CD4-positive, alpha-beta T cell treated with Interleukin-15 for 4 hours (primary cell): ENCODE measurements at places on chromosomes 4 and X.

- DNase-seq: no peak
These were observed at the start of gene PDGFRA for GRCh38 chr4:54228961-54229501. PDGFRA (plus strand) TSS chr4:54229293; CDS start chr4:54258769, 29,476 bp downstream.

- DNase-seq: no peak
These were observed 8.5 kb downstream of the NAT8L start for GRCh38 chr4:2067446-2068197.

DNA sequence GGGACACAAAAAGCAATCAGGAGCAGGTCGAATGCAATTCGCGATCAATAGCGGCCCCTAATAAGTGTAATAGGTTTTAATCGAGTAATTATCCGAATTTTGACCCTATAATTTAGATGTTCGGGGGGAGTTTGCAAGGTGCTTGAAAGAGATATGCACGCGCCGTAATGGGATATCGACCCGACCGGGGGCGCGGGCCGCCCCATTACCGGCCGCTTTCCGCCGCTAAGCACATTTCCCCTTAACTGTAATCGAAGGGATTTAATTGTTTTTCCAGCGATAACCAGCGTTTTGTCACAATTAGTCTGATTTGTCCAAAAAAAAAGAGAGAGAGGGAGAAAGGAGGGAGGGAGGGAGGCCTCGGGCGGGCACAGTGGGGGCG, 997 bp downstream of the NKX1-1 start:
- DNase-seq: no peak

GRCh38 chrX:106170318-106170717, 2.2 kb downstream of the PWWP3B start:
- no peak for DNase-seq

- DNase-seq: no peak
These were observed 22.3 kb downstream of the ASMTL start for GRCh38 chrX:1430451-1430850.

GRCh38 chrX:77743720-77744119, 42.3 kb downstream of the ATRX start:
- DNase-seq: no peak

- DNase-seq: no peak
These were observed 44.2 kb downstream of the ZNF185 start for GRCh38 chrX:152942077-152942442.

DNA sequence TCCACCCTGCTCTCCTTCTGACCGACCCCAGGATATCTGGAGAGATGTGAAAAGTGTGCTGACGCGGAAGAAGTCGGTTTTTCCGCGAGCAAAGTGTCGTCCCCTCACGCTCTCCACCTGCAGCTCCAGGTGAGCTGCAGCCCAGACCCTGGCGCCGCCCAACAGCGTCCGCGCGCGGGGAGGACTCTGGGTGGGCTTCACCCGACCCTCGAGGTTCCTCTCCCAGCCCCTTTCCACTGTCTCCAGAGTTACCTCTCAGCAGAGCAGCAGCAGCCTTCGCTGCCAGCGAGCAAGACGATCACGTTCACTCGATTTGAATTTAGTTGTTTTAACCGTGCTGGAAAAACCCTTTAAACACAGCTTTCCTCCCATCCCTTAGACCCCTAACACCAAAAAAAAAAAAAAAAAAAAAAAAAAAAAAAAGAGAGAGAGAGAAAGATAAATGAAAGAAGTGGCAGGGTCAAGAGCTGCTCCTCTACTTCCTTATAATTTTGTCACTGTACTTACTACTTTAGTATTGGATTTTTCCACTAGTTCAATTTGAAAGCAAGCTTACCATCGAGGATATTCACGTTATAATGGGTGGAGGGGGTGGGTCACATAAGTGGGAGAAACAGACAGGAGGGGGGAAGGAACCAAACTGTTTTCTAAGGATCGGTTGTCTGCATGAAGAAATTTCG, 758 bp upstream of the NR3C2 start:
- DNase-seq: no peak

DNA sequence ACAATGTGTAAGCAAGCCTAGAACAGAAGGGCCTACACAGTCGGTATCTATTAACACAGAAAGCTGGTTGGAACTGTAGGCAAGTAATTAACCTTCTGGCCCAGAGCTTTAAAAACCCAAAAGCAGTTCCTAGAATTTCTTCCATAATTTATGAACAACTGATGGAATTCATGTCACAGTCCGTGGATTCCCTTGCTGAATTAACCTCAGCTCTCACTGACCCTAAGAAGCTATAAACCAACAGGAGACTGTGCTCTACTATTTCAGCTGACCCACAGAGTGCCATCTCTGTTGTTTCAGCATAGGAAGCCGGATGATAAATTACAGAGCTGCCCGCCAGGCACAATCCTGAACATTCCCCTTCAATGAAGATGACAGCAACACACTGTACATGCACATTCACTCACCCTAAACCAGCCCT, 157.3 kb downstream of the PRDM5 start:
- no peak for DNase-seq

- DNase-seq: no peak
These were observed 135.0 kb downstream of the IDS start for GRCh38 chrX:149370097-149370496.

DNA sequence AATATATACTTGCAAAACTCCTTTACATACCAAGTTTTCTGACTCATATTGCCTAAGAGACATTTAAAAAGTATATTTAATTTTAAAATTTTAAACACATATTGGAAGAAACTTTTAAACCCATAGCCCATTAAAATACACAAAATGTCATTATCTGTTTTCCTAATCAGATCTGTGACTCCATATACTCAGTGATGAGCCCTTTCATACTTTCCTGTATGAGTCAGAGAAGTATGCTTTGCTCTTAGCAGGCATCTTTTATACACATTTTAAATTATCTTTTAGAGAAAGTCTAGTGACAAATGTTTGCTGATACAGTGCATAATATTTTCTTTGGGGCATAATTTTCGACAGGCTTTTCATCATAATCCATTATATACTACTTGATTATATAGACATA, 26.4 kb downstream of the SPIN3 start:
- no peak for DNase-seq

GRCh38 chr4:24007860-24008261, 118.0 kb upstream of the PPARGC1A start:
- no peak for DNase-seq

DNA sequence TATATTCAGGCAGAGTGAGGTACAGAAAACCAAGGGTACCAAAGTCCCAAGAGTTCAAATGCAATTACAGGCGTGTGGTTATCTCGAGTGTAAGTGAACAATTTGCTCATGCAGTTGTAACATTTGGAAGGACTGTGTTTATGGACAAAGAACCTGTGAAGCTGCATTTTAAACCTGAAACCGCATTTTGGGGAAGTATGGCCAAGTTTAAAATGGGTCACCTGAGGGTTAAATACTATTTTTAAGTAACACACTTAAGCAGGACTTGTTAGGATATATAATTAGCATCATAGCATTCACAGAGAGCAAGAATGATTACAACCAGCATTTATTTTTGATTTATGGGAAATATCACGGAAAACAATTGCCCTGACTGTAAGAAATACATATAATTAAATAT, 79.1 kb upstream of the LCORL start:
- no peak for DNase-seq

DNA sequence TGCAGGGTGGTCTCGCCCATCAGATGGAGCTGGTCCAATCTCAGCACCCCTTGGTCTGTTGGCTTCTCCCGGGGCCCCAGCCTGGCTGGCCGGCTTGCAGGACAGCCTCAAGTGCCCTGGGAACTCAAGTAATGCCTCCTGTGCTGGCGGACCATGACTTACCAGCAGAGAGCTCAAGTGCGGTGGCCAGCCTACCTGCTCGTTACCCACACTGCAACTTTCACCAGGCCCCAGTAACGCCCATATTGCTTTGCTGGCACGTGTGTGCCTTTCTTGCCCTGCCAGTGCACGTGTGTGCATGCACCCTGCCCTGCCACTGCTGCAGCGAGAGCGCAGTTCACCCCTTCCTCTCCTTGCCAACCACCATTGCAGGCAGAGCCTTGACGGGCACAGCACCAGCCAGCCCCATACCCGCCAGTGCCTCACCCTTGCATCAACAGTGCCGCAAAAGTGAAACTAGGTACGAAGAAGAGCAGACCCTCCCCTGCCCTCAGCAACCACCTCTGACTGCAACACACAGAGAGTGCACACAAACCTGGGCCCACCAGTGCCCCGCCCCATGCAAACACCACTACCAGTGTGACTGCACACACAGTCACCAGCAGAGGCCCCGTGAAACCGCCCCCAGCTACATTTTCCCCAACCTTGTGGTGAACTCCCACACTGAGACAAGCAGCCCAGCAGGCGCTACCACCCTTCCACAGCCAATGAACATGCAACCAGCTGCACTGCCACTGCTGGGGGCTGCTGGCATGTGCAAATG, 88.9 kb upstream of the POU3F4 start:
- DNase-seq: no peak

GRCh38 chrX:11757397-11757718, 679 bp upstream of the MSL3 start:
- no peak for DNase-seq

GRCh38 chr4:52051615-52052474, 741 bp downstream of the SPATA18 start:
- DNase-seq: no peak

- DNase-seq: no peak
These were observed 87.4 kb upstream of the CT45A1 start for GRCh38 chrX:135625995-135626394.

- DNase-seq: no peak
These were observed 18.4 kb downstream of the WDFY3 start for GRCh38 chr4:84948056-84948455.

- DNase-seq: peak; percentile 30
These were observed 57.5 kb downstream of the GPR82 start for GRCh38 chrX:41781500-41781899.

DNA sequence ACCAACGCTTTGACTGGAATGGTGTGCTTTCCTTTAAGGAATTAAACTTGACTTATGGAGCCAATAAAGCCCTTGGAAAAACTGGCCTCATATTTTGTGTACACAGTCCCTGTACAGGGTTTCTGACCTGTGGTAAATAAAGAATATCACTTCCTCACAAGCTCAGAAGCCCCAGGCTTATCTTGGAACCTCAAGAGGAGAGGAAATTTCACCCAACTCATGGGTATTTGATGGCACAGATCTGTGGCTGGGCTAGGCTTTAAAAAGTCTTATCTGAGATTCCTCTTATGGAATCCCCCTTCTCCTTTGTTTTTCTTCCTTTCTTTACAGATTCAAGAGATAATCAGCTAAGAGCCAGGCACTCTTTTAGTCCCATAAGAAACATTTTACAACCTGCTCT, 89.3 kb upstream of the USP38 start:
- DNase-seq: no peak

GRCh38 chrX:9644335-9644734, 121.3 kb downstream of the GPR143 start:
- DNase-seq: peak; percentile 7

DNA sequence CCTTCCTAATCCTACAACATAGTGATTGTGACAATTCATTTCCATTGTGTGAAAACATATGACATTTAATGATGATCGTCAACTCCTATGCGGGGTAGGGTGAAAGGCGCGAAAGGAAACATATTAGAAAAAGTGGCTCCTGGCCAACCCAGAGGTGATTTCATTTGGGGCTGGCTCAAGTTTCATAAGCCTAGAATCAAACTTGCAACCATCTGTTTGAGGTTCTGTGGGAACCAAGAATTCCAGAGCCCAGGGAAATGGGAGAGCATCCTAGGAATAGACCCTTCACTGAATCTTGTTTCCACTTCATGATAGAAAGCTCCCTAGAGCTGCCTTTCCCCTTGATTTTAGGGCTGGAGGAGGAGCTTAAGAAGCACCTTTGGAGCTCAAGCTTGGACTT, 101.3 kb upstream of the EGFL6 start:
- no peak for DNase-seq

GRCh38 chr4:592825-593520, 16.9 kb upstream of the TMEM271 start:
- no peak for DNase-seq

GRCh38 chr4:32560306-32560705, 1840.1 kb downstream of the PCDH7 start:
- DNase-seq: no peak

- DNase-seq: no peak
These were observed 27.0 kb downstream of the SH2D1A start for GRCh38 chrX:124373348-124373747.

GRCh38 chr4:100206850-100207249, 16.6 kb upstream of the DDIT4L start:
- no peak for DNase-seq

- DNase-seq: peak; percentile 29
These were observed 593 bp upstream of the JAKMIP1 start for GRCh38 chr4:6200922-6201362.
